ENCODE measurements at places on chromosomes 11 and 22. TPM values are rescaled to one million over a fixed set of nuclear protein-coding genes. Genes with fewer than 3 reads are reported as not detected.

Gene RTN4R
- 12.2 TPM for total RNA-seq

Gene MISFA
- not detected for total RNA-seq

Gene OR52I2
- not detected for total RNA-seq

DNA sequence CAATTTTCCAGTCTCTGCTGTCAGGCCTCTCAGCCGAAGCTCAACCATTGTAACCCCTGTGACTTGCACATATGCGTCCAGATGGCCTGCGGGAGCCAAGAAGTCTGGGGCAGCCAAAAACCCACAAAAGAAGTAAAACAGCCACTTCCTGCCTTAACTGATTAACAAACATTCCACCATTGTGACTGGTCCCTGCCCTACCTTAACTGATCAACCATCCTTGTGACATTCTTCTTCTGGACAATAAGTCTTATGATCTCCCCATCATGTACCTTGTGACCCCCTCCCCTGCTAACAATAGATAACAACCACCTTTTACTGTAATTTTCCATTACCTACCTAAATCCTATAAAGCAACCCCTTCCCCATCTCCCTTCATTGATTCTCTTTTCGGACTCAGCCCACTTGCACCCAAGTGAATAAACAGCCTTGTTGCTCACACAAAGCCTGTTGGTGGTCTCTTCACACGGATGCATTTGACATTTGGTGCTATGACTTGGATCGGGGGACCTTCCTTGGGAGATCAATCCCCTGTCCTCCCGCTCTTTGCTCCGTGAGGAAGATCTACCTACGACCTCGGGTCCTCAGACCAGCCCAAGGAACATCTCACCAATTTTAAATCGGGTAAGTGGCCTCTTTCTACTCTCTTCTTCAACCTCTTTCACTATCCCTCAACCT, 1.3 kb upstream of the NDUFC2 start:
- no peak overlapping the region for H3K4me3 ChIP-seq
- no peaks in the 10 kb centered on the region for H3K27me3 ChIP-seq
- H3K4me1 ChIP-seq = peaks cover 32% of the 10 kb centered on the region
- H3K36me3 ChIP-seq = no peaks in the 10 kb centered on the region
- no peak overlapping the region for H3K27ac ChIP-seq
- DNase-seq = no peak

- no peaks in the 10 kb centered on the region for H3K27me3 ChIP-seq
- no peak overlapping the region for H3K27ac ChIP-seq
- H3K36me3 ChIP-seq = no peaks in the 10 kb centered on the region
- H3K4me1 ChIP-seq = peaks cover 2% of the 10 kb centered on the region
- DNase-seq = no peak
Measured at GRCh38 chr11:75762885-75763284, 5.7 kb upstream of the DGAT2 start.

DNA sequence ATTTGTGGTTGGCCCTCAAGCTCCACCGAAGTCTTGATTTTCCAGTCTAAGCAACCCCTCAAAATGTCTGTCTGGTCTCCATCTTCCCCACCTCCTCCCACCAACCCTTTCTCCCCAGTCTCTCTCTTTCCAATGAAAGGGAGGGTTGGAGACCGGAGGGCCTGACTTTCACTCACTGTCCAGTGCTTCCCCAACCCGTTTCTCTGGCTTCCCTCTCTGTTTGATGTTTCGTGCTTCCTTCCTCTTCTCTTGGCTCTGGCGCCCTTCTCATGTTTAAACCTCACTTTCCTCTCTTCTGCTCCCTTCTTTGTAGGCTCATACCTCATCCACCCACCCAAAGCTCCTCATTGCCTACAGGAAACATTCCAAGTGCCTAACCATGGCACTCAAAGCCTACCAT, 11.1 kb upstream of the VPS37C start:
- H3K27me3 ChIP-seq = peaks cover 2% of the 10 kb centered on the region
- no peak overlapping the region for H3K27ac ChIP-seq
- H3K36me3 ChIP-seq = no peaks in the 10 kb centered on the region
- H3K4me1 ChIP-seq = no peaks in the 10 kb centered on the region
- no peak for DNase-seq
- no peak overlapping the region for H3K4me3 ChIP-seq

DNA sequence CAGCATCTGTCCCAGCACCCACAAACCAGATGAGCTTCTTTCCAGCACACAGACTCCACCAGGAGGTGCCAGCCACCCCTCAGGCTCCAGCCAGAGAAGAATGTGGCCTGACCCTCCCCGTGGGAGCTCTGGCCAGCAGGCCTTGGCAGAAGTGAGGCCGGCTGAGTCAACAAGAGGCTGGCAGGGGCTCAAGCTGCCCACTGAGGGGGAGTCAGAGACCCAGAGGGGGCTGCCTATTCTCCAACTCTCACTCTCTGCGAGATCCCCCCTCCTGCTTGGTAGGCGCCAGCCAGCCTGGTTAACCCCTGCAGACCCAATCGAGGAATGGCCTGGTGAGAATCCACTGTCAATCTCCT, 10.6 kb upstream of the CDC42EP1 start:
- H3K4me3 ChIP-seq = no peak overlapping the region
- no peak overlapping the region for H3K27ac ChIP-seq
- no peaks in the 10 kb centered on the region for H3K36me3 ChIP-seq
- H3K27me3 ChIP-seq = no peaks in the 10 kb centered on the region
- no peak for DNase-seq
